Stimulated activated CD4-positive, alpha-beta T cell treated with anti-CD3 and anti-CD28 coated beads, Interleukin-1b, Interleukin-23, amount 100 ng/mL, for 1 hour (primary cell): ENCODE measurements at places on chromosomes 4 and X.

DNA sequence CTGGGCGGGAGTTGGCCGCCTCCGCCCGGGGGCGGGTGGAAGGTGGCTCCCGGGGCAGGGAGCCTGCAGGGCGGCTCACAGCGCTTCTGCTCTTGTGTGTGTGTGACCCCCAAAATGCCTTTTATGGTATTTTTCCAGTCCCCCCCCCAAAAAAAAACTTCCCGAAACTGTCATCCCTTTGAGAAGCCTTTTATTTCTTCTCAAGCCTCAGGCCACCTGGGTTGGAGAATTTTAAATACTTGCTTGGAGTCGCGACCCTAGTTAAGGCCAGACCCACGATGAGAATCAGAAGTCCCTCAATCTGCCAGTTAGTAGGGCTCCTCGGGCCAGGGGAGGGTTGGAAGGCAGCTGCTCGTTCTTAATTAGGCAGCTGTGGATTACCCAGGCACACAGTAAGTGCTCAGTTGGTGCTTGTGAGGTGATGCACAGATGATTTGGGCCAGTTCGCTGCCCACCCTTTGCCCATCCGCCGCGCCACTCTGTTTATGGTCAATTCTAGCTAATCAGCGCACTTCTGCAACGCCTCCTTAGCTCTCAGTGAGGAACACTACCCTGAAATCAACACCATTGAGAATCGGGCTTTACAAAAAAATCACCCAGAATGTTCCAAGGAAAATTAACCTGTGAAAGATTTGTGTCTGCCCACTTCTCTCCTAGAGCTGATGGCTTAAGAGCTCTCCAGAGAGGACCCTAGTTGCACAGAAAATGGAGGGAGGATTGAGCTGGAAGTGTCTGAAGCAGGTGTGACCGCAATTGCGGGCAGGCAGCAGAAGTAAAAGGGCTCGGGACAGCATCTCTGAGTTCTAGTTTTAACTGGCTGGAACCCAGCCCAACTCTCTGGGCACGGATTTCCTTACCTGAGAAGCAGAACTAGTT, 648 bp upstream of the SCD5 start:
- no peak for DNase-seq

DNA sequence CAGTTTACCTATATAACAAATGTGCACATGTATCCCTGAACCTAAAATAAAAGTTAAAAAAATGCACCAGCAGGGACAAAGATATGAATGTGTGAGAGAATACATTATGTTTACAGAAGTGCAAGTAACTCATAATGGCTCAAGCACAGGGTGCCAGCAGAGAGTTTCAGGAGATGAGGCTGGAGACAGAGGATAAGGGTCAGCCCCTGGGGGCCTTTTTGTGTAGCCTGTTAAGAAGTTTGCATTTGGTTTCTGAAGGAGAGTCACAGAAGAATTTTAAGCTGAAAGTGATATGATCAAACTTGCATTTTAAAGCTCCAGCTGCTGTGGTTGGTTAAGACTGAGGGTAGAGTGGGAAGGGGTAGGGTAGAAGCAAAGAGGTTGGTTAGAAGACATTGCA, 48.6 kb upstream of the CAPN6 start:
- no peak for DNase-seq

DNA sequence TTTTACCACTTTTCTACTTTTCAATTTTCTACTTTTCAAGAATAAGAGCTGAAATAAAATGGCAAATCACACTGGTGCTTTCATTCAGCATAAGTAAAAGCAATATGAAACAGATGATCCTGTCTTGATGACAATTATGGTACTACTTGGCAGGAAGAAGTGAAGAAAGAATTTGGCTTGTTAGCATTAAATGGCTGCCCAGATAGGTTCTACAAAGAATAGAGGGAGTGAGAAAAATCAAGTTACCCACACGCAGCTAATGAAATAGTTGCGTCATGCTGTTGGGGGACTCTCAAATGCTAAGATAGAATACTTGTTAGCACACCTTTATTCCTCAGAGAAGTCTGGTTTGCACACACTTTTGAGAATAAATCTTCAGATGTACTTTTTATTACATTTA, 12.5 kb upstream of the LCORL start:
- no peak for DNase-seq

GRCh38 chr4:48134081-48134480, at the start of gene TXK:
TSS of gene TXK (minus strand) at chr4:48134250. CDS start at chr4:48134170, 80 bp downstream.
- no peak for DNase-seq

DNA sequence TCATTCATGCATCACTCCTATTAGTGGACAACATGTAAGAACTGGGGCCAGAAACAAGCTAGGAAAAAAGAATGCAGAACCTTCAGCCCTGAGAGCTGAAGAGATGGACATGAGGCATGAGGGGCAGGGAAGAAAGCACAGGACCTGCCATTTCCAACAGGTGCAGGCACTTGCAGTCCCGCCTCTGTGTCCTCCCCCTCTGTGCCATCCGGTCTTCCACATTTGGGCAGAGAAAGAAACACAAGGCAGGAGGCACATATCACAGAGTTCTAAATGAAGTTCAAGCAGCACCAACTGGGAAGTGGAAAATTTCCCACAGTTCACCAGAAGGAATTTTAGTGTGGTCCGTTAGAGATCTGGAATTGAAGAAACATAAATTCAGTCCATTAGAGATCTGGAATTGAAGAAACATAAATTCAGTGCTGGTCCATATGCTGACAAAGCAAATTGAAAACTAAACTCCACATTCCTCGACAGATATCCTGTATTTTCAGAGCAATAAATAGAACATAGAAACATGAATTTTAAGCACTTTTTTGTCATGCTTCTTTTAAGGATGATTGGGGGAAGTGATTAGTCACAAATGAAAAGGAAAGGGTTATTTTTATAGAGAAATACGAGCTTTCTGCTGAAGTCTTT, 57.2 kb upstream of the DAPP1 start:
- DNase-seq, result no peak

DNA sequence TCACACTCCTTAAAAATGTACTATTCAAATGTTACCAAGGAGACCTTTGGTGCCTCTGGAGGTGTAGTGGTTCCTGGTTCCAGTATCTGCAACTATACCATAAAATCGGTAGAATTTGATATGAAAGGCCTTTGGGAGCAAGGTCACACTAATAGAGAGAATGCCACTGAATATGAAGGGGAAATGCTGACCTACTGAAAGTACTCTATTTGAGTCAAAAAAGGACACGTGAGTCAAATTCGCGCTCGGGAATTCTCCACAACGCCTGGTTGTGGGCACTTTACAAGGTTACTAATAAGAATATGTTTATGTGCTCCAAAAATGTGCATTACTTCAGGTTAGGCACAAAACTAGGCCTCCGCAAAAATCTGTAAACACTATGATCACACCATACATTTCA, 39.5 kb upstream of the RELL1 start:
- no peak for DNase-seq

DNA sequence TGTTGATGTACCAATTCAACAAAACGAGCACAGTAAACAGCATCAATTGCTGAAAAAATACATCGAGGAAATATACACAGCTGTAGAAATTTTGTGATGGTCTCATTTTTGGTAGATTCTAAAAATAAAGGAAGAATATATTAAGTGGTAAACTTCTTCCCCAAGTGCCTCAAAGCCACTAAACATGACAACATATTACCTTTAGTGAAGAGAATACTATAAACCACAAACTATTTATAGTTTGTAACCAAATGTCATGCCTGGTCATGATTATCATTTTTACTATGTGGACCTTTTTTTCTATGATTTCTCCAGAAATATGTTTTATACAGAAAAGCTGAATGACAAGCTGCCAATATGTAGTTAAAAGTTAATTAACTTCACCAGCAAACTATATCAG, 106.9 kb downstream of the THOC2 start:
- no peak for DNase-seq

DNA sequence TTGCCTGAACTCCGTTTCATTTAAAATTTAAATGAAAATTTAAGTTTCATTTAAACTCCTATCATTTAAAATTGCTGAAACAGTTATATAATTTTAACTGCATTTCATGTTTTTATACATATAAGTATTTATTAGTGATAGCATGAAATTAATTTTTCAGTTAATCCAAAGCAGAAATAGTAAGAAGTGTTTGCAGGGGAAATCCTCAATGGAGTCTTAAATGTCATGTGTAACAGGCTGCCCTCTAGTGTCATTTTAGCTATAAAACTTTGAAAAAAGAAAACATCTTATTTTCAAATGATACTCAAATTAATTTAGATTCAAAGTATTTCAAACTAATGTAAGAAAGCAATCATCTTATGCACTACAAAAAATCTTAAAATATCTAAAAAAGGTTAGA, 27.2 kb downstream of the TAPT1 start:
- DNase-seq, result no peak

DNA sequence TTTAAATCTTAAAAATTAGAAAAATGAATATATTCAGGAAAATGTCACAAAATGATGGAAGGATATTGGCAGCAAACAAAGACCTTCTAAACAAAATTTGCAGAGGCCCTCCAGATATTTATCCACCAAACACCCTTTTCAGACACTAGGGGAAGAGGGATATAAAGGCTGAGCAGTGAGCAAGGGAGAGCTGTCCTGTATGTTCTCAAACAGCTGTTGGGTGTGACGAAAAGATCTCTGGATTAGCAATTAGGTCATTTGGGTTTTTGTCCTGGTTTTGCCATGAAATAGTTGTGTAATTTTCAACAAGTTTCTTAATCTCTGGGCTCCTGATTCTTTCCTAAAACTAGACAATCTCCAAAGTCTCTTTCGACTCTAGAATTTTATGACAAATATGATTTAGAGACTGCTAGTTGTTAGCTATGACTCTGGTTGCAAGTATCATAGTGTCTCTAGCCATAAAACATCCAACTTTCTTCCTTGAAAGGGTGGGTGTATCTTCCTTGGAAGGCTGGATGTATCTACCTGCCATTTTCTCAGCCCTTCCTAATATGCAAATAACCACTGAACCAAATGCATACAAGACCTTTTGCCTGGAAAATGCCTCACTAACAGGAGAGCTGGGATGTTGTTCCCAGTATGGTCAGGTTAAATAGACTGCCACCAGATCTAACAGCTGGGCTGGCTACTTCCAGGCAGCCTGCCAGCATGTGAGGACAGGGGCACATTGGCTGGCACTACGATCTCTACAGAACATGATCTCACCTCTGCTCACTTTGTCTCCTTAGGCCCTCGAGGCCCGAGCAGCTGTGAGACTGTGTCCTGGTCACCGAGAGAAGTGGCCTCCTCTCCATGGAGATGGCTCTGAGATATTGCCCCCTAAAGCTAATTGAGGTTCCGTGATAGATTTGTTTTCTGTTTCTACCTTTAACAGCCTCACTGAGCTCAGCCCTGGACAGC, 225.5 kb upstream of the JADE1 start:
- no peak for DNase-seq

- DNase-seq, result peak; percentile 8
Measured at GRCh38 chrX:65821721-65822496, 154.5 kb downstream of the MSN start.

DNA sequence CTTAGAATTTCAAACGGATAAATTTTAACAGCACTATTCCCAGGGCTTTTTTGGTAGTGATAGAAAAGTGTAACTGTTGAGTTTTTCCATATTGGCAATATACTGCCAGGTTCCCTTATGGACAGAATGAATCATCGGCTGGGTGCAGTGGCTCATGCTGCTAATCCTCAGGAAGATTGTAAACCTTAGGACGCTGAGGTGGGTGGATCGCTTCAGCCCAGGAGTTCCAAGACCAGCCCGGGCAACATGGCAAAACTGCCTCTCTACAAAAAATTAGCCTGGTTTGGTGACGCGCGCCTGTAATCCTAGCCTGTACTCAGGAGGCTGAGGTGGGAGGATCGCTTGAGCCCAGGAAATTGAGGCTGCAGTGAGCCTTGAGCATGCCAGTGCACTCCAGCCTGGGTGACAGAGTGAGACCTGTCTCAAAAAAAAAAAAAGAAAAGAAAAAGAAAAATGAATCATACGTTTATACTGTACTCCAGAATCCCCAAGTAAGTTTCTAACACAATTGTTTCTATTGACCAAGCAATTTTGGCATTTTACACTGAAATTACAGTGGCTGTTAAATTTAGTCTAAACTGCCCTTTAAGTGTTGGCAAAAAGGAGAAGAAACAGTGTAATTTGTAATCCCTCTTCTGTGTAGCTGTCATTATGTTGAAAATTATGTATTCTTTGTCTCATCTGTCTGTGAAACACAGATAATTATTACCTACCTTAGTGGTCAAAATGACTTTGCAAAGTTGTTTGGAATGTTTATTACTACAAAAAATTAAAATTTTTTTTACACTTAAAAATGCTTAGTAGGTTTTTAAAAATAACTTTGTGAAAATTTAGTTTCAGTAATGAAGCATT, 1.8 kb downstream of the SLC30A9 start:
- no peak for DNase-seq

DNA sequence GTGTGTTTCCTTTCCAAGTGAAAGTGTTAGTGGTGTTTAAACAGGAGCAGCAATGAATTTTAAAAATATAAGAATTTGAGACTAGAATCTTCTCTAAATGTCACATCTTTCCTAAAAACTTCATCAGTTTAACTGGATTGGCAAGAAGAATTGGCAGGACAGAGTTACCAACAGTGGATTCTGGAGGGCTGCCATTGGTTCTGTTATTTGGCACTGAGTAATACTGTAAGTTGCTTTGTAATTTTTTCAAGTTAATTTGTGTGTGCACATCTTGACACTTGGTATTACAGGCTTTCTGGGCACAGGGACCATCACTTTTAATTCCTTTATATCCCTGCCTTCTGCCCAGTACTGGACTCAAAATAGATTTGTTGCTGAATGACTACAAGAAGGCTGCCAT, 4.5 kb upstream of the GPRIN3 start:
- DNase-seq, result no peak

GRCh38 chr4:159048166-159048886, 54.6 kb upstream of the RAPGEF2 start:
- no peak for DNase-seq

DNA sequence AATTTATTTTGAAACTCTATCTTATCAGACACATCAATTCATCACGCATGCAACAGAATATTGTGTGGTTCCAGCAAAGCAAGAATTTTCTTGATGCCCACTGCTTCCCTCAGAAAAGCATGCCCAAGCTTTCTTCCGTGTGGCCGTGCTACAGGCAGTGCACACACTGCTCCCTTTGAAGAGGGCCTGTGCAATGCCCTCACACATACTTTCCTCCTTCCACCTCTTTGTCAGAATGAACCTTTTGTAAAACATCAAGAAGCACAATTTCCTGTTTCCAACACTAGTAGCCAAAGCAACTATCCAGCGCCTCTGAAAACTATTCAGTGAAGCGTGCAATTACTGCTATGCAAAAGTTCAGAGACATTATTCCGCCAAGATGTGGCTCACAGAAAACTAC, 201.7 kb downstream of the NLGN4X start:
- DNase-seq, result no peak

DNA sequence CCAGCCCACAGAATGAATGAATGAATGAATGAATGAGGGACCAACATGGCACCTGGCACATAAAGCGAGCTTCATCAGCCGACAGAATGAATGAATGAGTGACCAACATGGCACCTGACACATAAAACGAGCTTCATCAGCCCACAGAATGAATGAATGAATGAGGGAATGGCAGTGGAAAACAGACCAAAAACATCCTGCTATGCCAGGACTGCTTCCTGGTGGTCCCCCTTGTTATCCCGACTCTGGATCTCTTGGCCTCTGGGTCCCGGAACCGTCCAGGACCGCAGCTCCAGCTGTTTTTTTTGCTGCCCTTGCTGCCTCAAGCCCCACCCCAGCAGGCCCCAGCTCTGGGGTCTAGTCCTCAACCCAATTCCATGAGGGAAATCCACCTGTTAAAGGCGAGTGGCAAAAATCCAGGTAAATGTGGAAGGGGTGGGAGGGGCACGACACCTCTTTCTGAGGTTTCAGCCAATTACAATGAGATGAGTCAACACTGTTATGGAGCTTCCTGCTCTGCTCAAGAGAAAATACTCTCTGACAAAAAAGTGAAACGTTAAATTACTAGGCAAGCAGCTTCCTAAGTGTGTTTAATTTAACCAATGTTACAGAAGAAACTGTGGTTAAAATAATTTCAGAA, 72.0 kb upstream of the MTNR1A start:
- DNase-seq, result no peak
